ENCODE measurements at places on chromosomes 3 and 15. TPM values are rescaled to one million over a fixed set of nuclear protein-coding genes. Genes with fewer than 3 reads are reported as not detected.

The FBXO40 gene
- total RNA-seq = not detected

The SERINC4 gene
- not detected for total RNA-seq

The TRAIP gene
- total RNA-seq = 1.3 TPM

The SLC51B gene
- total RNA-seq = not detected

The SLC24A5 gene
- not detected for total RNA-seq

The RBP2 gene
- total RNA-seq = not detected

The KIF7 gene
- total RNA-seq = 10.6 TPM

The MFN1 gene
- 220 TPM for total RNA-seq

The C3orf22 gene
- total RNA-seq = not detected

All from fibroblast of the aortic adventitia (primary cell).